ENCODE measurements at places on chromosomes 4 and X. TPM values are rescaled to one million over a fixed set of nuclear protein-coding genes. Genes with fewer than 3 reads are reported as not detected.

DNA sequence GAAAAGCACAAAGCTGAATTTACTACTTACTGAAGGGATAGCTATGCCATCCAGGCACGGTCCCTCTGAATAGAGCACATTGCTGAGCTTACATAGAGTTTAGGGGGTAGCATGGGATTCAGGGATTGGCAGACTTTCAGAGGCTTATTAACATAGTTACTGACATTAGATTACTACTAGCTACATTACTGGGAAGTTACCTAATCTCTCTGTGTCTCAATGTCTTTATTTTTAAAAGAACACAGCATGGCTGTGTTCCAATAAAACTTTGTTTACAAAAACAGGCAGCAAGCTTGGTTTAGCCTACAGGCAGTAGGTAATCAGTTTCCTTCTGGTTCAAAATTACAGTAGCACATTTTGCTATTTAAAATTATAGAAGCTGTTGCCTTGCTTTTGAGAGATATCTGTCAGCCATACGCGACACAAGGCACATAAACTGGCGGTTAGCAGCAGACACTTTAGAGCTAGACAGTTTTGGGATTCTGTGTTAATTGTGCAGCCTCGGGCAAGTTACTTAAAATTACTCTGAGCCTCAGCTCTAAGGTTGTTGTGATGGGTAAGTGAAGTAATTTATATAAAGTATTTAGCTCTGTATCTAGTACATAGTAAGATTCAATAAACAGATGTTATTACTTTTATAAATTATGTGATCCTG is 6.9 kb downstream of the KLHL8 start:
- no peak for DNase-seq

DNA sequence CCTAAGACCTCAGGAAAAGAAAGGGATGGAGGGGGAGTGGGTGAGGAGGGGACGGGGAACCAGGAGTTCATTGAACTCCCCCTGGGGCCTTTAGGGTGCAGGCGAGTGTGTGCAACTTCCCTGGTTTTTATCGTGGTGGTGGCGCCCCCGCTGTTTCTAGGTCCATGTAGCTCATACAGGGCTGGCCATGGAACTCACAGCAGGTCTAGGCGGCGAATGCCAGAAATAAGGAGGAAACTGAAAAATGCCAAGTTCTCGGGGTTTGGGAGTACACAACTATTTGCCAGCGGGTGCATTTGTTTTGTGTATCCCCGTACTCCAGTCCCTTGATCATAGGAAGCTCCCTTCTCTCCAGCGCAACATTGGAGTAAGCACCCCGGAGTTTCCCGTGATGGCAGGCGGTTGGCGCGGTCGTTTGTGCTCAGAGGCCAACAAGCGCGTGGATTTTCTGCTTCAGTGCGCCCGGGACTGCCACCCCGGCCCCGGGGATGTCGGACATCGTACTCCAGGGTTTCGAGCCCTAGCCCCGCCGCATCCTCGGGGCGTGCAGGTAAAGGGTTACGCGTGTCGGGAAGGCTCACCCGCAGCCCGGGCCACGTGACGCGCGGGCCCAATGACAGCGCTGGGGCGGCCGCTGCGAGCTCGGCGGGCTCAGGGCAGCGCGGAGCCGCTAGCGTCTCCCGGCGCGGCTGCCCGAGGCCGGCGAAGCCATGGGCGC is 208.9 kb downstream of the NWD2 start:
- DNase-seq = no peak

RAB39B gene
- 1.0 TPM for polyA plus RNA-seq

DNA sequence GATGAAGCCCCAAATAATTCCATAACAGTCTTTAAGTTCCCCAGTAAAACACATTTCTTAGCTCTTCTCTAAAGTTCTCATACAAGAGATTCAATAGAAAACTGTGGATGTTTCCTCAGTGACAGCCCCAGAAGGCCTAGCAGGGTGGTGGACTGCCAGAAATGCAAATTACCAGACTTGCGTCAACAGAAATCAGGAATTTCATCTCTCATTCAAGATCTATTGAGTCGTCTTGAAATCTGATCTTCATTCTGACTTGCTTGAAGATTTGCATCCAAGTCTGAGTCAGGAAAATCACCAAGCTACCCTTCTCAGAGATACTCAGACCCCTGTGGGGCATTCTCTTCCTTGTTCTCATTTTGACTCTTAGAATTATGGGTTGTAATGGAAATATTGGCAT is 68.9 kb upstream of the NDP start:
- no peak for DNase-seq

GRCh38 chrX:53587795-53588420 is 98.6 kb downstream of the HUWE1 start:
- DNase-seq = no peak

DNA sequence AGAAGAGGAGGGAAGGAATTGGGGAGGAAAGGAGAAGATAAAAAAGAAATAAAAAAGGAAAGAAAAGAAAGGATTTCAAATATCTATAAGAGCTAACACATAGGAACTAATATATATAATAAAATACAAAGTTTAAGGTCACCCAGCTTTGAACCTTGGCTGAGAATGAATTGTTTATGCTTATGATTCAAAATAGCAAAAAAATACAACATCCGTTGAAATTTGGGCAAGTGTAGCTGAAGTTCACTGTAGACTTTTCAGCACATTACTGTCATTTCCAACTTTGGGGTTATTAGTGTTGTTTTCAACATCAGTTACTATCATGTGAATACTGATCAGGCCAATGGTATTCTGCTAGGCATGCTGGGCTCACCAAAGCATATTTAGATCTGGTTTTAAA is 395.2 kb upstream of the INTU start:
- DNase-seq = no peak

DNA sequence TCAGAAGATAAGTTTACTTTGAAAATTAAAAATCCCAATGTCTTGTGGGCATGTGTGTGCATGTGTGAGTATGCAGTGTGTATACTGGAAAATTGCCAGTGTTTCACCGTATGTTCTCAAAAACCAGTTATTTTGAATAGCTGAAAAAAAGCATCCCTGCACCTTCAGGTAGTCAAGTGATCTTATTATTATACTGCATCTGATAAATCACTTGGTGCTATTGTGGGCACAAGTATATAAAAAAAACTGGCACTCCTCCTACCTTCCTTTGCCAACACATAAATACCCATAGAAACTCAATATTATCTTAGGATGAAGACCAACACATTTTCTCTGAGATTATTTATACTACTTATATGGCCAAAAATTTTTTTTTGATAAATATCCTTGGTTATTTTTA is 91.5 kb upstream of the MAP9 start:
- no peak for DNase-seq

- no peak for DNase-seq
Observed at GRCh38 chr4:56856656-56857055, 35.2 kb upstream of the SPINK2 start.

DNA sequence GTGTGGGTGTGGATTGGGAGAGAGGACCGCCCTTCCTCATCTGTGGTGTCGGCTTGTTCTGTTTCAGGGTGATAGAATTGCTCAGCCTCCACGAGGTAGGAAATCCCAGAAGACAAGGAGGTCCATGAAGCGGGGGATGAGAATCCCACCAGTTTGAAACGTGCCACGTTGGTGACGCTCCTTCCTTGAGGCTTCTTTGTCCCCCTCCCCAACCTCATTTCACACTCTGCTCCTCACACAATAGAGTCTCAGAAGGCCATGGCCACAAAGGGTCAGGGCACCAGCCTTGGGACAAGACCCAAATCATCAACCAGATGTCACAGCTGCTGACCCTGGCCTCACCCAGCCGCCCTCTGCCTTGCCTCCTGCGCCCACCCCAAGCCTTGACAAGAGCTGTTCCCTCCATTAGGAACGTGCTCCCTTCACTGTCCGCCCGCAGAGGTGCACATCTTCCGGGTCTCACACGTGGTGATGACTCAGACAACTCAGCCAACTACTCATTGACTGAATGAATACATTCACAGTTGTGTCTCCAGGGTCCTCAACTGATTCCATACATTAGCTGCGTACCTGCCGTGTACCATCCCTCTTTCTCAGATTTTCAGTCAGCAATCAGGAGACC is 18.3 kb downstream of the BLOC1S4 start:
- DNase-seq = no peak

F8A3 gene
- polyA plus RNA-seq = 6.5 TPM

GRCh38 chrX:29841750-29842149 is 373.6 kb upstream of the MAGEB2 start:
- DNase-seq = no peak

- no peak for DNase-seq
Observed at GRCh38 chr4:91340822-91341221, 962.9 kb upstream of the GRID2 start.

GRCh38 chrX:141175786-141176185 is 1.1 kb downstream of the LDOC1 start:
- no peak for DNase-seq

- no peak for DNase-seq
Observed at GRCh38 chr4:87306056-87306455, 16.6 kb downstream of the HSD17B13 start.

ODAPH gene
- not detected for polyA plus RNA-seq

Data from AG04450 (cell line).